Small intestine (tissue), 16 donors: ENCODE measurements at places on chromosomes 13 and 19. TPM values are rescaled to one million over a fixed set of nuclear protein-coding genes. Genes with fewer than 3 reads are reported as not detected.

The ZNF350 gene
- polyA plus RNA-seq, result 14.0 TPM

DNA sequence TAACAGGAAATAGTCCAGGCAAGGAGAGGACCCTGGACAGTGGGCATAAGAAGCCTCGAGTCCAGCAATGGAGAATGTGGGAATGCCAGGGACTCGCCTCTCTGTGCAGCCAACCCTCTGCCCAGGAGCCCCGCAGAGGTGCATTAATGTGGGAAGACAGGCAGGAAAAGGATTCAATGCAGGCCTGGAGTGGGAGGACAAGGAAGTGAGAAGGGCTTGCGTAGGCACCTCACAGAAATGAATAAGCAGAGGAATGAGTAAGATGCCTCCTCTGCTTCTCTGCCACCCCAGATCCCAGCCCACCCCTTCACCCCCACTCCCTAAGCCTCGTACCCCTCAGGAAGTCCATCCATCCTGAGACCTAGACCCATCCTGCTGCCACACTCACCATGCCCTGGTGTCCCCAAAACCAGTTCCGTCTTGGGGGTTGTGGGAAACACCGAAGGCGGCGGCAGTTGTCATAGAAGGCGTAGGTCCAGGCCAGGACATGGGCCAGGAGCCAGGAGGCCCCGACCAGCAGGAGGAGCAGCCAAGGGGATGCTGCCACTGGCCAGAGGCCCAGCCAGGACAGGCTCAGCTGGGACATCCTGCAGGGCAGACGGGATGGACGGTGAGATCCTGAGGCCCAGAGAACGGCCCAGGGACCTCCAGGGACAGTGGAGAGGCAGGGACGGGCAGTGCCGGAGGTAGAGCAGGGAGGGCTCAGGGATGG, 692 bp downstream of the CYP4F2 start:
- no peak for DNase-seq

- DNase-seq, result no peak
These were observed 19.2 kb downstream of the FCGBP start for GRCh38 chr19:39915101-39915847.

DNA sequence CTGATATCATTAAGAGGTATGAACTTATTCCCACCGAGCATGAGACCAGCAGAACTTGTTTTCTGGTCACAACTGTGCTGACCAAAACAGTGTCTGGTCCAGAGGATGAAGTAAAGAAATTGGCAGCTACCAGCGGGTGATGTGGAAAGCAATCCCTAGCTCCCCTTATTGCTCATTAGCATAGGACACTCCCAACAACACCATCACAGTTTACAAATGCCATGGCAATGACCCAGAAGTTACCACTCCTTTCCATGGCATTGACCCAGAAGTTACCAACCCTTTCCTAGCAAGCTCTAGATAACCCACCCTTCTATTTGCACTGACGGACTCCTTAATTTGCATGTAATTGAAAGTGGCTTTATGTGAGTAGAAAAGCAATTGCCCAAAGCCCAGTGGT, 1856.1 kb downstream of the OLFM4 start:
- DNase-seq, result no peak

The BTBD2 gene
- polyA plus RNA-seq, result 32.7 TPM

DNA sequence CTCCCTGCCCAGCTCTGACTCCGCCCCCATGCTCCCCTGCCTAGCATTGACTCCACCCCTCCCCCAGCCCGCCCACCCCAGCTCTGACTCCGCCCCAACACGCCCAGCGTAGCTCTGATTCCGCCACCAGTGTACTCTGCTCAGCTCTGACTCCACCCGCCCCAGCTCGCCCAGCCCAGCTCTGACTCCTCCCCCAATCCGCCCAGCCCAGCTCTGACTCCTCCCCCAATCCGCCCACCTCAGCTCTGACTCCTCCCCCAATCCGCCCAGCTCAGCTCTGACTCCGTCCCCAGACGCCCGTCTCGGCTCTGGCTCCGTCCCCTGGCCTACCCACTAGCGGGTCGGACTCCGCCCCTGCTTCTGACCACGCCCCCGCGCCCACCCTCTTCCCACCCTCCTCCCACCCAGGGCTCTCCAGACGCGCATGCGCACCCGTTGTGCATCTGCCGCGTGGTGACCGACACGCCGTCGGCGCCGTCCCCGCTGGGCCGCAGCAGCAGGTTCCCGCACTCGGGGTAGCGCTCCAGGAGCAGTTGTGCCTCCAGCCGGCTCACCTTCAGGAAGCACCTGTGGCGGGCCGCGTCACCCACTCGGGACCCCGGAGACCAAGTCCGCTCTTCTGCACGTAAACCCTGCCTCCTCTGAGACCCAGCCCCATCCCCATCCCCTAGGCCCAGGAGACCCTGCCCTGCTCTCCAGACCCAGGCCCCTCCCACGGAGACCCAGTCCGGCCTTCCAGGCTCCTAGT, 10.2 kb downstream of the STAP2 start:
- DNase-seq, result peak; percentile 82

DNA sequence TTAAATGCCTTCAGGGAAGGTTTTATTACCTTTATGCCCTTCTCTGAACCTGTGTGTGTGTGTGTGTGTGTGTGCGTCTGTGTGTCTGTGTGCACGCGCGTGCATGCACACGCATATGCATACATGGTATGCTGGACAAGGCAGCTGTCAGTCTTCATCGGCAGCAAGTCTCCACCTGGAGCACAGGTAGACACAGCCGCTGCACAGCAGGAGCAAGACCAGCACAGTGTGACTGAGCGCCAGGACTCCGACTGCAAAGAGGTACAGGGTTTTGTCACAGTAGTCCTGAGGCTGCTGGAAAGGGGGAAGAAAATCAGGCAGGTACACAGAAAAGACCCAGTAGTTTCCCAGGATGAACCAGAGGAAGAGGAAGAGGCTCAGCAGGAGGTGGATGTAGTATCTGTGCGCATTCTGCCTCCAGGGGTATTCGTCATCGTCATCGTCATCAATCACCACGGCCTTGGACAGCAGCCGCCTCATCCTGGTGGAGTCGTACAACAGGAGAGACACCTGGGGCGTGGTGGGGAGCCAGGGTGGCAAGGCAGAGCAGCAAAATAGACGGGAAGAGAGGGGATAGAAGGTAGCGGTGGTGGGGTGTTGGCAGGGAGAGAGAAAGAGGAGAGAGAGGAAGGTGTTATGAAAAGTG, 12.8 kb upstream of the DHRS12 start:
- DNase-seq, result no peak

The FCER2 gene
- not detected for polyA plus RNA-seq

- DNase-seq, result no peak
These were observed 4.2 kb downstream of the CYTH2 start for GRCh38 chr19:48473161-48473966.

The PIK3R2 gene
- 1.6 TPM for polyA plus RNA-seq

The LHB gene
- 40.5 TPM for polyA plus RNA-seq
